Activated T-cell treated with anti-CD3 and anti-CD28 coated beads for 4 hours (primary cell): ENCODE measurements at places on chromosomes 13 and 19.

DNA sequence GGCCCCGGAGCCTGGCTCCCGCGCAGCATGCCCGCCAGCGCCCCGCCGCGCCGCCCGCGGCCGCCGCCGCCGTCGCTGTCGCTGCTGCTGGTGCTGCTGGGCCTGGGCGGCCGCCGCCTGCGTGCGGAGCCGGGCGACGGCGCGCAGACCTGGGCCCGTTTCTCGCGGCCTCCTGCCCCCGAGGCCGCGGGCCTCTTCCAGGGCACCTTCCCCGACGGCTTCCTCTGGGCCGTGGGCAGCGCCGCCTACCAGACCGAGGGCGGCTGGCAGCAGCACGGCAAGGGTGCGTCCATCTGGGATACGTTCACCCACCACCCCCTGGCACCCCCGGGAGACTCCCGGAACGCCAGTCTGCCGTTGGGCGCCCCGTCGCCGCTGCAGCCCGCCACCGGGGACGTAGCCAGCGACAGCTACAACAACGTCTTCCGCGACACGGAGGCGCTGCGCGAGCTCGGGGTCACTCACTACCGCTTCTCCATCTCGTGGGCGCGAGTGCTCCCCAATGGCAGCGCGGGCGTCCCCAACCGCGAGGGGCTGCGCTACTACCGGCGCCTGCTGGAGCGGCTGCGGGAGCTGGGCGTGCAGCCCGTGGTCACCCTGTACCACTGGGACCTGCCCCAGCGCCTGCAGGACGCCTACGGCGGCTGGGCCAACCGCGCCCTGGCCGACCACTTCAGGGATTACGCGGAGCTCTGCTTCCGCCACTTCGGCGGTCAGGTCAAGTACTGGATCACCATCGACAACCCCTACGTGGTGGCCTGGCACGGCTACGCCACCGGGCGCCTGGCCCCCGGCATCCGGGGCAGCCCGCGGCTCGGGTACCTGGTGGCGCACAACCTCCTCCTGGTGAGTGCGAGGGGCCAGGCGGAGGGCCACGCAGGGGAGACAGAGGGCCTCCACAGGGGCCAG, at the start of gene KL:
Gene KL, plus strand, starts transcription at position 10 of the 909 bp plus-strand sequence. Its CDS starts 18 bp downstream, at position 28.
- DNase-seq, result no peak

GRCh38 chr19:13849991-13850909, 26.7 kb upstream of the NANOS3 start:
- no peak for DNase-seq

DNA sequence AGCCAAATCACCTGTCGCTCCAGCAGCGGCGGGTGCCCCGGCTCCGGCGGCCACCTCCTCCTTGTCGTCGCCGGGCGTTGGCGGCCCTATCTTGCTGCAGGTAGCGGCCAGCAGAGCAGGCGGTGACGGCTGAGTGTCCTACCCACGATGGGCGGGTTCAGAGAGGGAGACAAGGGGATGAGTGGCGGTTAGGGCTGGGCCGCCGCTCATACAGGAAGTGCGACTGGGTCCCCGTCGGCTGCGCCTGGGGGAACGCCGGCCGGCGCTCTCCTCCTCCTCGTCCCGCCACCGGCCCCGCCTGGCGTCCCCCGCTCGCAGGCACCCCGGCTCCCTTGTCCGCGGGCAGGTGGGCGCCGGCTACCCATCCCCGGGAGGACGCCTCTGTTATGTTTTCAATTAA, 1692.0 kb downstream of the SLITRK5 start:
- no peak for DNase-seq

DNA sequence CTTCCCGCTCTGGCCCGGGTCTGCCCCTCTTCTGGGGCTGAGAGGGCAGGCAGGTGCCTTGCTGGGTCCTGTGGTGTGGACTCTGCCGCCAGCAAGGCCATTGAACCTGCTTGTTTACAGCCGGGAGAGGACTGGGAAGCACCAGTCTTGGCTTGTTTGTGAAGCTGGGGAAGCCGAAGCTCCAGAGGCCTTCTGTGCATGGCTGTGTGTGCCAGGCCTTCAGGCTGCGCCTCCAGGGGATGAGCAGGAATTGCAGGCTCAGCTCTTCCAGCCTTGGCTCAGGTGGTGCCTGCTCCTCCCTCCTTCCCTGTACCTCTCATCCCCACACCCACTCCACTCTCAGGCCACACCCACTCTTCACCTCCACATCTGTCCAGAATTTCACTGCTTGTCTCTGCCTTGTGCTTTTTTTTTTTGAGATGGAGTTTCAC, 17.5 kb downstream of the NDUFB7 start:
- DNase-seq, result no peak

GRCh38 chr19:33777753-33778088, 18.9 kb upstream of the KCTD15 start:
- no peak for DNase-seq

GRCh38 chr13:31538067-31539042, 201.0 kb upstream of the RXFP2 start:
- DNase-seq, result no peak

DNA sequence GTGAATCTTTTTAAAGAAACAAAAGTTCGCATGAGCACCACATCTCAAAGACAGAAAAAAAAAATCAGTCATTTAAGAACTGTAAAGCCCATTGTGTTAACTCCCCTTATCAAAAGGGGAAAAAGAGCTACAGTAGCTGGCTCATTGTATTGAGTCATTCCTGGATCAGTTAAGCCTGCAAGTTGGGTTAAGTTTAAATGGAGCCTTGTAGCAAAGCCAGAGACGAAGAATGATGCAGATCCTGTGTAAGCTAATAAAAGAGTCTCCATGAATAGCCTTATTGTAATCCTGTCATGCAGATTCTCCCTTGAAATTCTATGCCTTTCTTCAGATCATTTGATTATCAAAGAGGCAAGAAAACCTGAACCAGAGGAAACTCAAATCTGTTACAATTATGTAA, 83.8 kb downstream of the CRYL1 start:
- DNase-seq, result no peak

DNA sequence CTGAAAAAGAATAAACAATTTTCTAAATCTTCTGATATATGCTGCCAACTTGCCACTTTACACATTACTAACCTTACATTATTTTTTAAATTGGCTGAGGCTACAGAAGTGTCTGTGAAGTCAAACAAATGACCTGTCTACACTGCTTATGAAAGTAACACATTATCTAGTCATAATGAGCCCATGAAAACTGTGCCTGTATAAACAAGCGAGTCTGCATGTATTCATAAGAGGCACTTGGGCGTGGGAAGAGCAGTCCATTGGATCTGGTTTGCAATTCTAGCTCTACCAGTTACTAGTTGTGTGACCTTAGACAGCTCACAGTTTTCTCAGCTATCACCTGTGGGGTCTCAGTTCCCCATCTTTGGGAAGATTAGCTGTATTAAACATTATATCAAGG, 3.1 kb downstream of the VPS36 start:
- no peak for DNase-seq

DNA sequence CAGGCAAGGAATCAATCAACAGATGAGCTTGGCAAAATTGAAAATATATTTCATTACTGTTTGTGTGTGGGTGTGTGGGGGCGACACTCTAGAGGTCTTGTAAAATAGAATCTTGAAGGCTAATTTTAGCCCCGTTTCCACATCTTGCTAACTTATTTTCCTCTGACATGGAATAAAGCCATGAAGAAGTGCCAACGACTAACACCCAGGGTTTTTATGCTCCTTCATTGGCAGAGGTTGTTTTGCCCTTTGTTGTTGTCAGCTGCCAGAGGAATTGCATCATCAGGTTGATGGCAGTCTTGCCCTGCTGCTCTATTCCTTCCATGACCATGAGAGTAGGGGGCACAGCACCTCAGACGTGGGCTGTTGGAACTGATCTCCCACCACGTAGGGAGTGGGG, 30.6 kb upstream of the FAM216B start:
- no peak for DNase-seq

GRCh38 chr13:109611912-109612691, 174.3 kb downstream of the IRS2 start:
- no peak for DNase-seq

DNA sequence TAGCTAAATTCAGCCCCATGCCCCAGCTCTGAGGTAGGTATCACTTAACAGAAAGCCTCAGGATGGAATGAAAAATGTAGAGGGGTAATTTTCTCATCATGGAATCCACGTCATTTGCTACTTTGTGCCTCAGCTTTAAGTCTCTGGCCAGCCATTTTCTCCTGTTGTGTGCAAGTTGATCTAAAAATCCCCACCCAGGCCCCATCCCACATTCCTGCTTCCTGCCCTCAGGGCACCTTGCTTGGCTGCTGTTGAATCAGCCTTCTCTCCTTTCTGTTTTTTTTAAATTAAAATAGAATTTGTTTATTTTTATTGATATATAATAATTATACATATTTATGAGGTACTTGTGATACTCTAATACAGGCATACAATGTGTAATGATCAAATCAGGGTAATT, 179.9 kb upstream of the TSHZ3 start:
- no peak for DNase-seq

DNA sequence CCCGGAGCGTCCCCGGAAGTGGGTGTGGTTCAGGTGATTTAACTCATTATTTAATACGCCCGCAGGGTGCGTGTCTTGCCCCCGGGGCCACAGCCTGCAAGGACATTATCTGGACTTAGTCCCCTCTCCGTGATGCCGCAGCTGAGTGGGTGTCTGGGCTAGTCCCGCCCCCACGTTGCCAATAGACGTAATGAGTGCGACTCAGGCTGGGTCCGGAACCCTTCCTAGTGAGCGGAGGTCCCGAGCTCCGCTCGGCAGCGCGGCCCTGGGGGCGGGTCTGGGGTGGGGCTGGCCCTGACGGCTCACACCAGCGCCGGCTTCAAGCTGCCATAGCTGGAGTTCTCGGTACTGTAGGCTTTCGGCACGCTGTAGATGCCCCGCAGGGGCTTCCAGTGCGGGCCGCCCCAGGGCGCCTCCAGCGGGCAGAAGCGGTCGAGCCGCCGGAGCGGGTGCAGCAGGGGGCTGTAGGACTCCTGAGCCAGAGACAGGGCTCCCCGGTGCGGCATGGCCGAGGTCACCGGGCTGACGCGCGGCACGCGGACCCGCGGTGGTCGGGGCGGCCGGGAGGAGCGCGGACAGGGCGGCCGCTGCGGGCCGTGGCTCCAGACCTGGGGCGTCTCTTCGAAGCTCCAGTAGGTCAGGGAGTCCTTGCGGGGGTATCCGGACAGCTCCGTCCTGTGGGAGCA, 918 bp upstream of the LHB start:
- DNase-seq, result peak; percentile 47

DNA sequence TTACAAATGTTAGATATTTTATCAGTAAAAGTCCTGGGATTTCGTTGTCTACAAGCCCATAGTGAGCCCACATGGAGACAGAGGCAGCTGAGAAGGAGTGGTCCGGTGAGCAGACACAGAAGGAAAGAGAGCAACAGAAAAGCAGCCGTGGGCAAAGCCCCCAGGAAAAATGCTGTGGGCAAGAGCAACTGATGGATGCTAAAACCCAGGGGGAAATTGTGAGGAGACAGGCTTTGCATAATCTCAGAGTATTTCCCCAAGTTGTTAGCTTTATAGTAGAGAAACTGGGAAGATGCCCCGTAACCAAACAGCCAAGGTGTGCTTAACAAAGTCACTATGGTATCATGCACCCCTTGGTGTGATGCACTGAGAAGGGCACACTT, 35.1 kb downstream of the GJA3 start:
- DNase-seq, result no peak

DNA sequence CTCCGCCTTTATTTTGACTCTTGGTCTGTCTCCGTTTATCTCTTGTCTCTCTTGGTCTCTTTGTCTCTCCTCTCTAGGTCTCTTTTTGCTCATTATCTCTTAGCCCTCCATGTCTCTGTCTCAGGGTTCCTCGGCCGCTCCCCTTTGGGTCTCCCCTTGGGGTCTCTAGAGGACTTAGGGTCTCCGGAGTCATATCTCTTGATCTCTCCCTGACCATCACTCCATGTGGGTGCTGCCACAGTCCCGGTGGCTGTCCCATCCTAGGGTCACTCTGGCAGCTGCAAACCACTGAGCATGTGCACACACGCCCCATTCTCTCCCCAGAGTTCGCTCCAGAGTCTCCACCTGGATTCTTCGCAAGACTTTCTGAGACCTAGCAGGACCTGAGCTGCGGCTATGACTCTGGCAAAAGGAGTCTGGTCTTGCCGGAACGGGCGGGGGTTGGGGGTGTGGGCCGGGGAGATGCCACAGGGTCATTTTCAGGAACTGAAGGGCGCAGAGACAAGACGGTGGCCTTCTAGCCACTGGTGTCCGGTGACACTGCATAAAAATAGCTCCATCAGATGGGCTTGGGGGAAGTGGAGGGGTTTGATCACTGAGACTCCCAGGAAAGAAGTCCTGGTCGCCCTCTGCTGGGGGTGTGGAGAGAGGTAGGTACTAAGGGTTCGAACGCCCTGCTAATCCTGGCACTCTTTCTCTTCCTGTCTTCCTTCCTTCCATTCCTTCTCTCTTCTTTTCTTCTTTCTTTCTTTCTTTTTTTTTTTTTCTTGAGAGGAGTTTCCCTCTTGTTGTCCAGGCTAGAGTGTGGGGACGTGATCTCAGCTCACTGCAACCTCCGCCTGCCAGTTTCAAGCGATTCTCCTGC, 1.2 kb upstream of the KCNA7 start:
- no peak for DNase-seq

GRCh38 chr19:37654629-37655300, 500 bp downstream of the ZFP30 start:
- DNase-seq, result peak; percentile 3

DNA sequence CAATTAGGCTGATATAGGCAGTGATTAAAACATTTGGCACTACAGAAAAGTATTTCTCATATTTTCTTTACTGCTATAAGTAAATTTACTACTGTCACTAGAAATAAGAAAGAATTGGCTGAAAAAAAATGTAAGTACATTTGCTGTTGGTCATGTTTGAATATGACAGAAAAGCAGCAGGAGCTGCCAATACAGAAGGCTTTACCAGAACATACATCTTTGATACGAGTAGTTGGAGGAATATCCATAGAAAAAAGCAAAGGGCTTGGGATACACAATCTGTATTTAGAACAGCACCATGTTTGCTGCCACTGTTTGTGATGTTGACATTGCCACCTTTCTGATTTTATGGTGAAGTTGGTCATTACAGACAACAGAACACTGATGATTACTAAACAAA, 21.6 kb downstream of the PCDH9 start:
- DNase-seq, result no peak

DNA sequence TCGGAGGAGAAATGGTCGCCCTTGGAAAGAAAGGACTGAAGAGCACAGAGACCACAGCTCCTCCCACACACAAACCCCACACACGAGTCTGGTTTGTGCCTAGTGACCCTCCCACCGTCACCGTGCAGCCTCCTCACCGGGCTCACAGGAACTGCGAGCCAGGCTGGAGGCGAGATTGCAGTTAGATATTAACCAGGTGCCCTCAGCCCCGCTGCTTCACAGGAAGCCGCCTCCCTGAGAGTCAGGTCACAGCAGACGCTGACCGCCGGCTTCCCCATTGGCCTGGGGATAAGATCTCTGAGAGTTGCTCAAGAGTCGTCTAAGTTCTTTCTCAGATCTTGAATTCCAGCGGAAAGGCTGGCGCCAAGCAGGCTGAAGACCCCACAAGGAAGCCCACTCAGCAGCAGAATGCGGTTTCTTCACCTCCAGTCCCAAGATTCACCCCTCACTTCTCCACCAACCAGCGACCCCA, 870 bp downstream of the ZNF44 start:
- peak; percentile 30 for DNase-seq
